ENCODE measurements at places on chromosomes 1 and 21. TPM values are rescaled to one million over a fixed set of nuclear protein-coding genes. Genes with fewer than 3 reads are reported as not detected.

CD247 gene
- total RNA-seq, result 0.77 TPM

ATP1A2 gene
- 50.0 TPM for total RNA-seq

TTLL7 gene
- 91.1 TPM for total RNA-seq

SMIM1 gene
- 2.1 TPM for total RNA-seq
